ENCODE measurements at places on chromosomes 5 and 9. TPM values are rescaled to one million over a fixed set of nuclear protein-coding genes. Genes with fewer than 3 reads are reported as not detected.
A peak's percentile ranks its signal among the peaks of the same experiment; 100 is the strongest.

Gene SLC34A3
- not detected for total RNA-seq

DNA sequence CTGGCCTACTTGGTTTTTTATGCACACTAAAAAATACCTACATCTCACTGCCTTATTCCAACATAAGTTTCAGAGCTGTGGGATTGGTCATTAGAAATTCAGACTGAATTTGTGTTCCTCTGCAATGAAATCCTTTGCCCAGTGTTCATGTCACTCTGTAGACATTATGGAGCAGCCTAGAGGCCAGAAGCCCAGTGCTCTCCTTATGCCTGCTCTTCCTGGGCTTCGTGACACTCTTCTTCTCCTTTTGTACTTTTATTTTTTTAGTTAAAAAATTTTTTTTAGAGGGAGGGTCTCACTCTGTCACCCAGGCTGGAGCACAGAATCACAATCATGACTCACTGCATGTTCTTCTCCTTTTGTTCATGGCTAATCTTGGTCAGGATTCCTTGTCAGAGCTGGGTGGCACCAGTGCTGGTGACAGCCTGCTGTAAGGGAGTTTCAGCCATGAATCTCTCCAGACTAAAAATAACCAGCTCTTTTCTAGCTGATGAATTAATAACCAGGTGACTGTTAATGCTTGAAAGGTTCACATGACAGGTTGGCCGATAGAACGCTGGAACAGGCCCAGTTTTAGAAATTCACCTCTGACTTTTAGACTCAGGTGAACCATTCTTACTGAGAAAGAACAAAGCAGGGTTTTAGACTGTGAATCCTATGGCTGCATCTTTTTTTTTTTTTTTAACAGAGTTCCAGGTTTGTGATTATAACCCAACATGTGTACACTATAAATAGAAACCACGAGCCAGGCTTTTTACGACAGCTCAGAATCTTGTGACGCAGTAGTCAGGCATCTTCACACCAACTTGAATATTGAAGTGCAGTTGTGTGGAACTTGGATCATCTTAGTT lies 34.1 kb upstream of the C5orf47 start:
- no peaks in the 10 kb centered on the region for H3K4me1 ChIP-seq
- peaks cover 15% of the 10 kb centered on the region for H3K36me3 ChIP-seq
- H3K27me3 ChIP-seq, result no peaks in the 10 kb centered on the region
- H3K4me3 ChIP-seq, result no peak overlapping the region
- H3K27ac ChIP-seq, result no peak overlapping the region

GRCh38 chr9:69174616-69175463 lies 763 bp downstream of the TJP2 start:
- H3K27me3 ChIP-seq, result peaks cover 54% of the 10 kb centered on the region
- peaks cover 20% of the 10 kb centered on the region for H3K4me1 ChIP-seq
- DNase-seq, result no peak

Gene SIMC1
- 33.2 TPM for total RNA-seq

DNA sequence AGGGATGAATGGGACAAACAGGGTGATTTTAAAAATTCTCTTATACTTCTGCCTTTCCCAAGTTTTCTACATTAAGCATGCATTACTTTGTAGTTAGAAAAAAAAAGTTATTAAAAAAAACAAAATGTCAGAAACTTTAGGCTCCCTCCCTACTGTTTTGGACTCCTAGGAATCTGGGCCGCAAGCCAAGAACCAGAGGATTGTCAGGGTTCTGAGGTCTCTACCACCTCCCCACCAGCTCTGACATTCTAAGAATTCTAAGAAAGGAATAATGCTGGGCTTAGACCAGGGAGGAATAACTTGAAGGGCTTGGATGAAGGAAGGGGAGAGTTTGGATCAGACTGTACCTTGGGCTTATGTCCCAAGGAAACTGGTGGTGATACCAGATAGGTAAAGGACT lies 1.1 kb upstream of the ARHGEF39 start:
- H3K27ac ChIP-seq, result peak overlapping the region; percentile 57
- no peak for DNase-seq
- no peaks in the 10 kb centered on the region for H3K27me3 ChIP-seq
- H3K4me1 ChIP-seq, result peaks cover 41% of the 10 kb centered on the region
- peaks cover 14% of the 10 kb centered on the region for H3K36me3 ChIP-seq
- peak overlapping the region; percentile 91 for H3K4me3 ChIP-seq

DNA sequence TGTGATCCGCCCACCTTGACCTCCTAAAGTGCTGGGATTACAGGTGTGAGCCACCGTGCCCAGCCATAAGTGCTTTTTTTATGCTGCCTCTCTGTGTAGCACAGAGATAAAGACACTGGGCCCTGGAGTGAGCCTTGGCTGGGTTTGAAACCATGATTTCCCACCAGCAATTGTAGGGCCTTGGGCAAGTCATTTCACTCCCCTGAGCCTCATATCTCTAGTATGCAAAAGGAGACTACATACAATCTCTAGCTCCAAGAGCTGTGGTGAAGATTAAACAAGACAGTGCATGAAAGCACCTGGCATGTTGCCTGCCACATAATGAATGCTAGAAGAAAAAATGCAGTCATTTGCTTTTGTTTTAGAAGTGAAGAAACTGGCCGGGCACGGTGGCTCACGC lies 3.9 kb downstream of the FABP6 start:
- no peak for DNase-seq
- H3K4me3 ChIP-seq, result no peak overlapping the region
- H3K27ac ChIP-seq, result no peak overlapping the region

DNA sequence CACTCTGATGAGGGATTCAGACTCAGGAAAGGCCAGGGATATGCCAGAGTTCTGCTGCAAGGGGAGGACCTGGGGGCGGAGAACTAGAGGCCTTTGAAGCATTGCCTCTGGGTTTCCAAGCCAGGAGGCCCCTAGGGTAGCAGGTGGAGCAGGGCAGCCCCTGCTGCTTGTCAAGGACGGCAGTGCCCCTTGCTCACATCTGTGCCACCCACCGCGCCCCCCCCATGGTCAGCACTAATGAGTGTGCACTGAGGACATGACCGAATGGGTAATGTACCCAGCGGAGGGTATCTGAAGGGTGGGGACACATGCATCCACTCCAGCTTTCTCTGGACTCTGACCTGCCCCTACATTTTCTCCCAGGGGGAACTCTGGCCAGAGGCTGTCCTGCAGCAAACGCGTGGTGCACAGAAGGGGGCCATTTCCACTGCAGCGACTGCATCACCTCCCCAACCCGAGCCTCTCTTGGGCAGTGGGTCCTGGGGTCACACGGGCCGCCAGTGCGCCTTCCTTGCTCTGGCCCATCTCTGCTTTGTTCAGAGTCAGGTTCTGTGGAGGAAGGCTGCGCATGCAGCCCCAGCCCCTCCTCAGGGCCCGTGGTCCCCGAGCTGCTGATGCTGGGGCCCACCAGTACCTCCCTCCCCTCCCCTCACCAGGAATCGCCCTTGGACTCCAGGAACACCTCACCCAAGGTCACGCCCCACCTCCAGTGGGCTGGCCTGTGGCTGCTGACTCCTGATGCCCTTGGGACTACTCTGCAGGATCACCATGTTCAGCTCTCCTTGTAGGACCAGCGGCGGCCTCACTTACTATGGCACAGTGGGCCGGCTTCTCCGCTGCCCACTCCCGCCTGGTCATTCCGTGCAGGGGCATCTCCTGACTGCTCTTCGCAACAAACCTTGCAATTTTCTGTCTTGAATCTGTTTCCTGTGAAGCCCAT lies 31.2 kb downstream of the STC2 start:
- DNase-seq, result no peak
- peaks cover 36% of the 10 kb centered on the region for H3K27me3 ChIP-seq

GRCh38 chr5:39517800-39518199 lies 93.0 kb upstream of the DAB2 start:
- no peaks in the 10 kb centered on the region for H3K4me1 ChIP-seq
- no peak overlapping the region for H3K4me3 ChIP-seq
- H3K27me3 ChIP-seq, result peaks cover 4% of the 10 kb centered on the region
- DNase-seq, result no peak

DNA sequence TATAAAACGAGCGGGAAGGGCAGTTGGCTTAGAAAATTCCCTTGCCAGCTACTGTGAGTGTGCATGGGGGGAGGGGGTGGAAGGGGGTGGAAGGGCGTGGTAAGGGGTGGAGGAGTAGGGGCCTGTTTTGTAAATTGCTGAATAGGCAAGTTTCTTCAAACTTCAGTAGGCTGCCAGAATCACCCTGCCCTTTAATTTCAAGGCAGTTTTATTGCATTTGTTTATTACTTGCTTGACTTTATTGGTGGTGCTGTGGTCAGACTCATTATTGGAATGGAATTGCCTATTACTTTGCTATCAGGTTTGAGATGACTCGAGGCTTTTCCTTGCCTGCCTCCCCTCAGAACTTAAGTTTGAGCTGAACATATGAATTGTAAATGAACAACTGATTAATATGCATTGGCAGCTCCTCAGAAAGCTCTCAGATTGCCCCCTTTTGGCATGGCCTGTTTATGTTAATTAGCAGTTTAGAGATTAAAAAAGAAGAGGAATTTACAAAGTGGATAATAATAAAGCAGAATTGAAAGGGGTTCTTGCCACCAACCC lies 76.0 kb downstream of the SEMA6A start:
- no peaks in the 10 kb centered on the region for H3K27me3 ChIP-seq
- H3K27ac ChIP-seq, result no peak overlapping the region
- H3K4me1 ChIP-seq, result no peaks in the 10 kb centered on the region
- H3K4me3 ChIP-seq, result no peak overlapping the region

- H3K4me3 ChIP-seq, result no peak overlapping the region
- H3K4me1 ChIP-seq, result no peaks in the 10 kb centered on the region
- H3K36me3 ChIP-seq, result no peaks in the 10 kb centered on the region
- H3K27ac ChIP-seq, result no peak overlapping the region
Measured at GRCh38 chr9:78826527-78826926, 529.6 kb downstream of the PSAT1 start.

- H3K4me3 ChIP-seq, result peak overlapping the region; percentile 88
- no peak for DNase-seq
- peaks cover 24% of the 10 kb centered on the region for H3K4me1 ChIP-seq
- H3K27ac ChIP-seq, result peak overlapping the region; percentile 55
Measured at GRCh38 chr5:111223101-111223786, 940 bp upstream of the CAMK4 start.

Gene C1QTNF2
- total RNA-seq, result not detected

DNA sequence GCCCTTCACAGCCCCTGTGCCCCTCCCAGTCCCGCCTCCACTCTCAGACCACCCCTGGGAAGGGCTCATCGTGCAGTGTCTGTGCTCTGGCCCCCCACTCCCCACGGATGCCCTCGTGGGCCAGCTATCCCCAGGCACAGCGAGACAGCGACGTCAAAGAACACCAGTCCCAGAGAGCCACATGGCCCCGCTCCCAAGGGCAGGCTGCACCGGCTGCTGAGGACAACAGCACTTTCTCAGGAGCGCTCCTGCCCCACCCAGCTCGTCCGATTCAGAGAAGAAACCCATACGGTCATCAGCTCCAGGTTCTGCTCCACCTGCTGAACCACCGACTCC lies 4.8 kb upstream of the SNAPC4 start:
- H3K36me3 ChIP-seq, result peaks cover 36% of the 10 kb centered on the region
- H3K4me3 ChIP-seq, result peak overlapping the region; percentile 69
- H3K4me1 ChIP-seq, result peaks cover 45% of the 10 kb centered on the region
- H3K27me3 ChIP-seq, result no peaks in the 10 kb centered on the region
- peak overlapping the region; percentile 74 for H3K27ac ChIP-seq

GRCh38 chr5:60541980-60542379 lies 158.0 kb downstream of the DEPDC1B start:
- peaks cover 7% of the 10 kb centered on the region for H3K4me1 ChIP-seq
- H3K27ac ChIP-seq, result no peak overlapping the region
- H3K4me3 ChIP-seq, result no peak overlapping the region
- DNase-seq, result no peak

GRCh38 chr9:117325831-117326230 lies 89.0 kb downstream of the ASTN2 start:
- no peaks in the 10 kb centered on the region for H3K36me3 ChIP-seq
- H3K27ac ChIP-seq, result no peak overlapping the region
- H3K4me1 ChIP-seq, result no peaks in the 10 kb centered on the region
- DNase-seq, result no peak
- no peak overlapping the region for H3K4me3 ChIP-seq

DNA sequence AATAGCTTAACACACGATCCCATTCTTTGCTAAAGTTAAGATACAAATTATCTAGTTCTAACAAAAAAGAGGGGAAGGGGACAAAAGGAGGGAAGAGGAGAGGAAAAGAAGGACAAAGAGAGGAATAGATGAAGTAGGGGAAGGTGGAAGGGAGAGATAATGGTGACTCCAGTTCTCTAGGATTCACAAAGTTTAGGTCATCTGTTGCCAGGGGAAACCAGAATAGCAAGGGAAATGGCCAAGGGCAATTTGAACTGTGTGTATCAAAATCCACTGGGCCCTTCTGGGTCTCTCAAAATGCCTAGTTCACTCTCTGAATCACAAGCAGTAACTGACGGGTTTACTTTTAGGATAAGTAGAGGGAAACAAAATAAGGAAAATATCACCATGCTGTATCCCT lies 7.6 kb downstream of the SLC24A2 start:
- H3K36me3 ChIP-seq, result no peaks in the 10 kb centered on the region
- H3K4me1 ChIP-seq, result no peaks in the 10 kb centered on the region
- DNase-seq, result no peak
- H3K4me3 ChIP-seq, result no peak overlapping the region
- H3K27ac ChIP-seq, result no peak overlapping the region
- H3K27me3 ChIP-seq, result peaks cover 32% of the 10 kb centered on the region

Gene SEMA4D
- 391 TPM for total RNA-seq

Gene ALDH1A1
- total RNA-seq, result 1.3 TPM

Gene EGFL7
- total RNA-seq, result 1.00 TPM

Gene ADRB2
- 5.3 TPM for total RNA-seq

GRCh38 chr5:119177226-119177625 lies 106.3 kb downstream of the DMXL1 start:
- no peak overlapping the region for H3K27ac ChIP-seq
- H3K4me3 ChIP-seq, result no peak overlapping the region
- no peaks in the 10 kb centered on the region for H3K27me3 ChIP-seq

DNA sequence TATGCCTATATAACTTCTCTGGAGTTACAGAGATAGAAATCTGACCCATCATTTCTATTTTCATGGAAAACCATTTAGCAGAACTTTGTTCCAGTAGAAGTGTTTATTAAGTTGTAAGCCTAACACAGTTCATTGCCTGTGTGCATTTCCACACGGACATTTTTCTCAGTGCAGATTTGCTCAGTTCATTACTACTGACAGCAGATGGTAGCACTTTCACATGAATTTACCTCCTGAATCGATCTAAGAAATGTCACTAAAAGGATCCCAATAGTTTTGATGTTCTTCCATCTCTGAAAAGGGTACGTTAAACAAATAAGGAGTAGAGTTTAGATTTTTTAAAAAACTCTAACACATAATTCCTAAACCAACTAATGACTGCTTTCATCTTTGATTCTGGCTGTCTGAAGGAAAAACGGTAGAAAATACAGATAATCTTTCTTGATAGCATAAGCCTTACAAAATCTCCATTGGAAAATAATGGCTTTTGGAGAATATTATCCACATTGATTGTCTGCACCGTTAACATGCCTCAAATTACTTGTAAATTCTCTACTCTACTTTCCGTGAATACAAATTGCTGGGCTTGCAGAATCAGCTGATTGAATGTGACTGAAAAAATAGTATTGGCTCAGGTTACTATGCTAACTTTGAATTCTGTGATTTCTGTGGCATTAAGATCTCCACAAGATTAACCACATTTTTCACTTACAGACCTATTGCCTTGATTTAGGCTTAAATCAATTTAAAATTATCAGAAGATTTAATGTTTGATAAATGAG lies 33.1 kb downstream of the RPS23 start:
- no peaks in the 10 kb centered on the region for H3K27me3 ChIP-seq
- peaks cover 12% of the 10 kb centered on the region for H3K36me3 ChIP-seq
- no peak overlapping the region for H3K4me3 ChIP-seq
- no peak for DNase-seq

Gene TAF1L
- total RNA-seq, result 0.06 TPM

Measured in activated naive CD8-positive, alpha-beta T cell treated with anti-CD3 and anti-CD28 coated beads, Interleukin-2, amount 10 ng/mL, durations not matched to agents 7 days and 5 days (primary cell).